Activated CD4-positive, alpha-beta T cell treated with anti-CD3 and anti-CD28 coated beads, Interleukin-2, Interleukin-6, amounts not matched to agents 100 ng/mL and 50 ng/mL, durations not matched to agents 16 hours and 8 hours (primary cell): ENCODE measurements at places on chromosomes 5 and 9.

DNA sequence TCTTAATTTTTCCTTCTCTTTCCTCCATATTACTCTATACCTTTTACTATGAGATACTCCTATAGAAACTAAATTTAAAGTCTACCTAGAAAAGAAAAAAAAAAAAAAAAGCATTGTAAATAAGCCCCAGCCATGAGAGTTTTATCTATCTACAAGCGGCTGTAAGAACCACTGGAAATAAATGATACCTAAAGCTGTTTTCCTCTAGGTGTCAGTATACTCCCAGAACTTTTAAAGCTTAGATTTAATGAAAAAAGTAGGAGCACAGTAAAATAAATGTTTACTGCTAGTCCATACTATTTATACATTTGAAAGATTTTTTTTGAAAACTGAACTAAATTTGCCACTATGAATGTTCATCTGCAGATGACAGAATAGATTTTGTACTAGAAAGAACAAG lies 26.2 kb downstream of the TYRP1 start:
- no peak for DNase-seq

DNA sequence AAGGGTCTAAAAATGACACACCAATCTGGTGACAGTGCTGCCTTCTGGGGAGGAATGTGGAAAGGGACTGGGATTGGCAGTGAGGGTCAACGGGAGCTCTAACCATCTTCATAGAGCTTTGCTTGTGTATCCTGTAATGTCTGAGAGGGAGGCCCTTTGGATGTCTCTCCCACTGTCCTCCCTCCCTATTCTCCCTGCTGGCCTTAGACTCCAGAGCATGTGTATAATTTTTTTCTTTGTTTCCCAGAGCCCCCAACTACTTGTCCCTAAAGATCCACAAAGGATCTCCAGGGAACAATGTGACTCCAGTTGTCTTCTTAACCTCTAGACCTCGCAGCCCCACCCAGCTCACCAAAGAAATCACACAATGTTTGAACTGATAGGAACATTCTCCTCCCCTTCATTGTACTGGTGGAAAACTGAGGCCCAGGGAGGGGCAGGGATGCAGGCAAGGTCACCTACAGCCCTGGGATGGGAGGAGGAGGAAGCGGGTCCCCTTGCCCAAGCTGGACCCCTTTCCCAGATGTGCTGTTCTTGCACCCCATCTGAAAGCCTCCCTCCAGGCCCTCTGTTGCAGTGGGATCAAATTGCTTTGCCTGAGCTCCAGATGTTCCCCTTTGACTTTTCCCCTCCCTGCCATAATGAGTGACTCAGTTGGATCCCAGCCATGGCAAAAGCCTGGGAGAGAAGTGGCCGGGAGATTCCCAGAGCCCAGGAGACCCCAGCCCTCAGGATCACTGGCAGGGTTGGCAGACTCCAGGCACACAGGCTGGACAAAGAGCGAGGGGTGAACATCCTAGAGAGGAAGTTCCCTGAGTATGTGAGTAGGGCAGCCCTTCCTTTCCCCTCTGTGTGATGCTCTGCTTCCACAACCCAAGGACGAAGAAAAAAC lies 21.8 kb downstream of the SPARC start:
- DNase-seq, result no peak

DNA sequence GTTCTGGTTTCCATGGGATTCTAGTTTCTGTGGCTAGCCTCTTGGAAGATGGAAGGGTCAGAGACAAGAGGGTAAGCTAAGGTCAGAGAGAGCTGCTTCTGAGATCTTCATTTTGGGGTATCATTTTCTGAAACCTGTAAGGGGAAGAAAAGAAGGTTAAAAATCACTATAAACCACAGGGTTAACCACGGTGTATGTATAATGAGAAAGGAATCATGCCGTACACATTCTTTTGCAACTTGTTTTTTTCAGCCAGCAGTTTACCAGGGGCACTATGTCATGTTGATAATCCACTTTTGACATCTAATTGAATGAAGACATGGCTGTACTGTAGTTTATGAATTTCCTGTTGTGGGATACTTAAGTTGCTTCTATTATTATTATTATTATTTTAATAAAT lies 164.4 kb downstream of the FOCAD start:
- peak; percentile 9 for DNase-seq

DNA sequence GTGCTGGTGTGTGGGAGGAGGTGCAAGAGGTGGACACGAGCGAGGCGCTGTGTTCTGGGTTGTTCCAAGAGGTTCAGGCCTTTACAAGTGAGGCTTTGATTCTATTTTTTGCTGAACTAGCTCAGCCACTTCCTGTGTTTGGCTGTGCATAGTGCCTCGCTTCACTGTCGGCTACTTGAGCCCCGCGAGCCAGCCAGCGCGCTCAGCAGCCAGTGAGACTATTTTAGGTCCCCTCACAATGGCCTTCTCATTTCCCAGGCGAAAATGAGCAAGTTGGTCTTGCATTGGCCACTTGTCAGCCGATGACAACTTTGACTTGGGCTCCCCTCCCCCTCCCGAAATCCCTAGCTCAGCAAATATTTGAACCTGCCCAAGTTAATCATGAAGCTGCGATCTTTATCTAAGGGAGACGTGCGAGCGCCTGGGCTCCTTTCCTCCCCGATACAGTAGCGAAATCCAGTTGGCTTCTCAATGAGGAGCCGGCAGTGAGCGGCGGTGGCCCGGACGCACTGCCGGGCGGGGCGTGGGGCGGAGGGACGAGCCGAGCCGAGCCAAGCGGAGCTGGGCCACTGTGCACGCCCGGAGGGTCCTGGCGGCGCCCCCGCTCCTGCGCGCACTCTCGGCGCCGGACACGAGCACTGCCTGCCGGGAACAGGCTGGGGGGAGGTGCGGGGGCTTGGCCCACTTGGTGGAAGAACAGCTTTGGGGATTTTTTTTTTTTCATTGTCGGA lies 72.6 kb downstream of the PIK3R1 start:
- DNase-seq, result peak; percentile 64

GRCh38 chr9:14170973-14171596 lies 142.9 kb downstream of the NFIB start:
- DNase-seq, result no peak

DNA sequence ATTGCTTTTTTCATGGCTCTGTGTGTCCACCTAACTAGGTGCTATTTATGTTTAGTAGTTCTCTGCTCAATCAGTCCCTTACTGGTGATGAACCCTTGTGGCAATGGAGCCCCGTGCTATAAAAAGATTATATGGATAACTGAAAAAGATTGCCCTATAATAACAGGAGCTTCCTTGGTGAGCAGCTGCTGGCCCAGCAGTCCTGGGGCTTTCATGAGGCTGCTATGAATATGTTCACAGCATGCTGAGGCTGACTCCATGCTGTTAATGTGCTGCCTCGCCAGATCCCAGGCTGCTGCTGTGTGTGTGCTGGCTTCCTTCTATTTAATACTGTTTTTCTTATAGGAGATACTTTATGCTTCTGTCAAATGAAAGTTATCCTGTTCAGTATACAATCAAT lies 357.5 kb downstream of the TAF11L14 start:
- DNase-seq, result no peak

- no peak for DNase-seq
Observed at GRCh38 chr5:124130816-124131215, 615.6 kb downstream of the ZNF608 start.

DNA sequence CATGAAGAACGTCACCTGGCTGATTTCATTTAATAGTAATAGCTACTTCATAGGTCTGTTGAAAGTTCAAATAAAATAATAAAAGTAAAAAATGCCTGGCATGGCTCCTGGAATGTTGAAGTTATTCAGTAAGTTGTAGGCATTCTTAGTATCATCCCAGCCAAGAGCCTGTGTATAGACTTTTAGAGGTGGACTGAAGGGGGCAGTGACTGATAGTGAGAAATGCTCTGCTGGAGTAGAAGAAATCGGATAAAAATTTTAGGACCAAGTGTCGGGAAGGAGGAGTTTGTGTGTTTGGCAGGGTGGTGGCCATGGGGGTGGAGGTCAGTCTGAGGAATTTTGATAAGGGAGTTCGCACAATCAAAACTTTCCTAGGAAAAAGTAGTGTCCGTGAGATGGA lies 3.6 kb downstream of the ZFP2 start:
- DNase-seq, result no peak

DNA sequence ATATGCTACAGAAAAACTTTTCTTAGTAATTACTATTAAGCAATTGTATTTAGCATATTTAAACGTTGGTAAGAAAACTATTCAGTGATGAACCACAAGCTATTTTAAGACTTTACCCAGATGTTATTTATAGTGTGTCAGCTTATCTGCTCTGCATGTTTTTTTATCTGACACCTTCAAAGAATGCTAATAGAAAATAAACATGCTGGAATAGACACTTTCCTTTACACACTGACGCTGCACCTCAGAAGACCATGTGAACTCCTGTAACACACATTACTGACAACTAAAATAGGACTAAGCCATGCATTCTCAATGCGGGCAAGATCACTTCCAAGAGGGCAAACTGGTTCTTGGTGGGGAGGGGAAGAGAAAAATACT lies 38.3 kb downstream of the FNIP1 start:
- no peak for DNase-seq

DNA sequence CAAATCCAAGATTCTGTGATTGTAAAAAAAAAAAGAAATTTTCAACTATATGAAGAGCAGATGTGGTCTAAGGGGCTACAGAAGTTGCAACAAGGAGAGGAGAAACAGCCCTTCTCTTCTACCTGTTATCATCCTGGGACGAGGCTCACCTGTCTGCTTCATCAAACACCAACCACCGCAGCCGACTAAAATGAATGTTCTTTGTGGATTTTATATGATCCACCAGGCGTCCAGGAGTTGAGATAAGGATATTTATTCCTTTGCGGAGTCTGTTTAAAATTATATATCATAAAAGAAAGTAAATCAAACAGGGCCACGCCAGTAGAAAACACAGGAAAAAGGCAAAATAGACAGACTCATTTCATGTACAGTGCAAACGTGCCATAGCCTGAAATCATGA lies 21.5 kb downstream of the DDX31 start:
- DNase-seq, result no peak
